ENCODE measurements at places on chromosomes 12 and 14.
A peak's percentile ranks its signal among the peaks of the same experiment; 100 is the strongest.

DNA sequence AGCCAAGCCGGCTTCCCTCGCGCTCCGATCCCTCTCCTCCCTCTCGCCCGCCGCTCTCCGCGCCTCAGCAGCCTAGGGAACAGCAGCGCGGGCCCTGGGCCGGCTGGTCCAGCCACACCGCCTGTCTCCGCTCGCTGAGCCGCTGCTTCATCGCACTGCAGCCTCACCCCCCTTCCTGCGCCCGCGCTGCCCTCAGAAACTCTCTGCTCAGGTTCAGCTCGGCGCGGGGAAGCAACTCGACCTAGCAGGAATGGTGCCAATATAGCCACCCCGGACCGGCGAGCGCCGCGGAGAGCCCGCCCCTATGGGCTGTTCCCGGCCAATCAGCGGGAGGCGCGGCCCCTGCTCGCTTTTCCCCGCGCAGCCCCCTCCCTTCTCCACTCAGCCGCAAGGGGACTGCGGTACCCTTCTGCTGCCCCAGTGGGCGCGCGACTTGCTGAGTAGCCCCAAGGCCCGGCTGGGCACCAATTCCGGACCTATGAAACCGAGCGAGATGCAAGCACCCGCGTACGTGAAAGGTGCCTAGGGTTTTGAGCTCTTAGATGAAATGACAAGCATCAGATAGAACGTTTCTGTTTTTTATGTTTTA, at the start of gene ADAMTS20:
Gene ADAMTS20 (minus strand): TSS at position 233 of the 589 bp plus-strand sequence. CDS start 282 bp downstream, outside the sequence.
- no peak for DNase-seq

DNA sequence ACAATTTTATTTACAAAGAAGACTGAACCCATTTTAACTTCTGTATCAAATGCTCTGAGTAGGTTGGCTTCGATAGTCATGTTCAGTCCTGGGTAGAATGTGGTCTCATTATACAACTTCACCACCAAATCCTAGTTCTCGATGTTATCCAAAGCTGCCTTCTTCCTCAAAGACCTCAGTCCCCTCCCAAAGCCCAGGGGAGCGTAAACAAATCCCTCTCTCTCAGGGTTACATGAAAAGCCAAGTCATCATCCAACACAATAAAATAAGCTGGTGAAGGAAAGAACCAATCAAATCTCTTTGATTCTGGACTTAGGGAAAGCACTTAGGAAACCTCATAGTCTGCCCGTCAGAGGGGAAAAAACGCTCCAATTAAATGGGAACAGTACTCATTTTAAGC, 9.1 kb downstream of the PTCSC3 start:
- DNase-seq = no peak

DNA sequence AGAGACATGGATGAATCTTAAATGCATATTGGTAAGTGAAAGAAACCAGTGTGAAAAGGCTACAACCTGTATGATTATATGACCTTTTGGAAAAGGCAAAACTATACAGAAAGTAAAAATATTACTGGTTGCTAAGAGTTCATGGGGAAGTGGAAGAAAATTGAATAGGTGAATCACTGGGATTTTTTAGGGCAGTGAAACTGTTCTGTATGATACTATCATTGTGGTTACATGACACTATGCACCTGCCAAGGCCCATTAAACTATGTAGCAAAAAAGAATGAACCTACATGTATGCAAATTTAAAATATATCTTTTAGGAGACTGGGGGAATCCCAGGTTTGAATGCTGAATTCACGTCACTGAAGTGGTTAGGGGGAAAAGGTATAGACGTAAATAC, 12.6 kb upstream of the OR8S1 start:
- no peak for DNase-seq

GRCh38 chr12:113077859-113078255, 21.3 kb downstream of the DTX1 start:
- DNase-seq = no peak

DNA sequence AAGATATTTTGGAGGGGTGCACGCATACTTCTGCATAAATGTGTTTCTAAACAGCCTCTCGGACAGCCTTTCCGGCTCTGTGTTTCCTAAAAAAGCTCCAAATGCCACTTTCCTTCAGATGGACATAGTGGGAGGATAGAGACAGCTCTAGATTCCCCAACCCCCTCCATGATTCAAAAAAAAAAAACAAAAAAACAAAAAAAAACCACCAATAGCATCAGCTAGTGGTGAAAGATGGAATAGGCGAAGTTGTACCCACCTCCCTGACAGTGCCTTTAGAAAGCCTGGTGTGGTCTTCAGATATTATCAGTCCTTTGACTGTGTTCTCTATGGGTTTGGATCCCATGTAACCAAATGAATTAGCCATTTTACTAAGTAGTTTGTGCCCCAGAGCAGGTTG, 94.1 kb downstream of the PHETA1 start:
- no peak for DNase-seq

- no peak for DNase-seq
Measured at GRCh38 chr12:109163167-109163566, 46.8 kb downstream of the ACACB start.

DNA sequence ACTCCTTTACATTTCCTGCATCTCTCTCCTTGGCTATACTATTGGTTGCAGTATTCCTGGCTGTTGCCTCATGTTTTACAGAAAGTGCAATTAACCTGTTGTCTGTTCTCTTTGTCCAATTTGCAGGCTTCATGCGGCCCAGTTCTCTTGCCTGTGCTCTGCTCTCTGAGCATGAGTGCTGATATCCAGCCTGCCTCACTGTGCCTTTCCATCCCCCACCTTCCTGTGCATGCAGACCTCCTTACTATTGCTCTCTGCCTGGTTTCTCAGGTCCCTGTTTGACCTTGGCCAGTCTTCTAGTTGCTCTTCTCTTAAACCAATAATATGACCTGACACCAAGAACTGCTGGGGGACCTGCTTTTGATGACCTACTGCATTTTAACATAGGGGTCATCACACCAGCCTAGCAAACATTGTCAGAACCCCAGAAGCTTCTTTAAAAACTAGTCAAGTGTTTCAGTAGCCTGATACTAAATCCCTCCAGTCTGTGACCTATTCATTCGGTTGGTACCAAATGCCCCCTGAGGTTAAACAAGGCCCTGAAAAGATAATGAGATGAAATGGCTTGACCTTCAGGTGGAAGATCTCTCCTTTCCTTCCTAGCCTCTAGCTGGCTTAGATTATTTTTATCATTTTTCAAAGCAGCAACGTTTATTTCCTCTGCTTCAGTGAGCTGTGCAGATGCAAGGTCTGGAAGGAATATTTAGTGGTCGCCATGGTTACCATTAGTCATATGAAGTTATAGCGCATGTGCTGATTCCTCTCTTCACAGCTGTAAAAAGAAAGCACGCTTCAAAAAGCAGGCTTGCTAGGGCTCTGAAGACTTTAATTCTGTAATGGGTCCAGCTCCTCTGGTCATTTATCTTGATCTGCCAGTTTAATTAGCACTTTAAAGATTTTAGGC, 216.5 kb downstream of the PHLDA1 start:
- peak; percentile 83 for DNase-seq

GRCh38 chr12:109606320-109607028, 32.9 kb downstream of the MVK start:
- DNase-seq = no peak

- DNase-seq = peak; percentile 50
Measured at GRCh38 chr14:87892763-87893162, 100.2 kb downstream of the GALC start.

GRCh38 chr12:64612843-64613242, 2.5 kb downstream of the RASSF3 start:
- no peak for DNase-seq

DNA sequence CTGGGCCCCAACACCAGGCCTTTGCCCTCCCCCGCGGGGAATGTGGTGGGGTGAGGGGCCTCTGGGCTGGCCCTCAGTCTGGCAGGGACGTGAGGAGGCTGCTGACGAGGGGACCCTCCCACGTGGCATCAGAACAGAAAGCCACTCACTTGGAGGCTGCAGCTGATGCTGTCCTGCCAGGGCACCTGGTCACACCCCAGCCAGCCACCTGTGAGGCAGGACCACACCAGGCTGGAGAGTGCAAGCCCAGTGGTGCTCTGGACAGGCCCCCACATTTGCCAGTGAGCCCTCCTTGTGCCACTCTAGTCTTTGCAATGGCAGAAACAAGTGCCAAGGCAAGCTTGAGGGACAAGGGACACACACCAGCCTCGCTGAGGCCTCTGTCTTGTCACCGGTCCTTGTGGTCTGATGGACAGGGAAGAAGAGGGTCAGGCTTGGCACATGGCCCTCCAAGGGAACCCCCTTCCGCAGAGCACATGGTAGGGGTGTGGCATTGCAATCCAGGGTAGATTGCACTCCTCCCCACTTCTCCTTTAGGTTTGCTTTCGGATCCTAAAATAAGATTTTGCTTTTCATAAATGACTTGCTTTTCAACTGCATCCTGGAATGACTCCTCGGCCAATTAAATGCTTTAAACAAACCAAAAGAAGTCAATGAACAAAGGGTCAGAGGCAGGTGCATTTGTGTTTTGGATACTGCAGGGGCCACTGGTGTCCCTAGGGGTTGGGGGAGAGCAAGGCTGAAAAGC, 53.7 kb downstream of the CCDC88C start:
- DNase-seq = no peak

GRCh38 chr12:49598527-49598926, 6.9 kb downstream of the FAM186B start:
- DNase-seq = no peak

DNA sequence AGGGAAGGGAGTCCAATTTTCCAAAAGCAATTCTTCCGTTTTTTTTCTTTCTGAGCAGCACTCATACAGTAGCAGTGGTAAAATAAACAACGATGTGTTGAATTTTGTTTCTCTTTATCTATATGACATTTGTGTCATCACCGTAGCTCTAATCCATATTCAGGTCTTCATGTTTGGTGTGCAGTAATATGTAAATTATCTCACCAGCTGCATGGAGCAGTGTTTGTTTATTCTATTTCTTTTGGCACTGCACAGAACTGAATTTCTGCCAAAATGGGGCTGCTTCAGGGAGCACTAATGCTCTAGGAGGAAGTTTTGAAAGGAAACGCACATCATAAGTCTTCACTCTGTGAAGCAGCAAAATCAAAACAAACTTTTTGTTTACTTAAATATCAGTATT, 130.0 kb upstream of the NPAS3 start:
- DNase-seq = no peak

DNA sequence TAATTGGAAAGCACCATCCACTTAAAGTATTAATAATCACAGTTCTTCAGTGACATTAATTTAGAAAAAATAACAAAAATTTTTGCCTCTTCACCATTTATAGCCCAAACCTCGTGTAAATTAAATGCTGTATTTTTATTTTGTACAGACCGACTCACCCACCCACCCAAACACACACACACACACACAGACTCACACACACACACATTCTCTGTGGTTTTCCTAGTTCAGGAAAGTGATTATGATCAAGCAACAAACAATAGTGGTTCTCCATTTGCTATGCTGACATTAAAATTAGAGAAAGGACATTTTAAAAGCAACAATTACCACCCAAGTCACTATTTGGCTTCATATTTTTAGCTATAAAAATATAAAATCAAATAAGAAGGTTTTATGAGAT, 112.5 kb upstream of the FLRT2 start:
- no peak for DNase-seq

DNA sequence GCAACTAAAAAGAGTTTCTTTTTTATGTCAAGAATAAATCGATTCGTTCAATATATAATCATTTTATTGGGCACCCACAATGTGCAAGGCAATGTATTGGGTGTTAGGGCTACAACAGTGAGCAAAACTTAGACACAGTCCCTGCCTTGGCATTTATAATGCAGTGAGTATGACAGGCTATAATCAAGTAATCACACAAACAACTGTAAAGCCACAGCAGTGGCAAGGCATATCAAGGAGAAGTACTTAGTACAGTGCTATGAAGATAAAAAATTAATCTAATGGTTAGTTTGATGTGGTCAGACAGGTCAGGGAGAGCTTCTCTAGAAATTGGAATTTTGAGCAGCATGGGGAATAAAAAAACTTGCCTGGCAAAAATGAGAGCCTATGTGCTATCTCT, 39.5 kb upstream of the OTOGL start:
- no peak for DNase-seq

GRCh38 chr14:77260199-77260598, 10.8 kb downstream of the NGB start:
- DNase-seq = no peak

- no peak for DNase-seq
Measured at GRCh38 chr12:61584943-61585342, 675.3 kb upstream of the USP15 start.

DNA sequence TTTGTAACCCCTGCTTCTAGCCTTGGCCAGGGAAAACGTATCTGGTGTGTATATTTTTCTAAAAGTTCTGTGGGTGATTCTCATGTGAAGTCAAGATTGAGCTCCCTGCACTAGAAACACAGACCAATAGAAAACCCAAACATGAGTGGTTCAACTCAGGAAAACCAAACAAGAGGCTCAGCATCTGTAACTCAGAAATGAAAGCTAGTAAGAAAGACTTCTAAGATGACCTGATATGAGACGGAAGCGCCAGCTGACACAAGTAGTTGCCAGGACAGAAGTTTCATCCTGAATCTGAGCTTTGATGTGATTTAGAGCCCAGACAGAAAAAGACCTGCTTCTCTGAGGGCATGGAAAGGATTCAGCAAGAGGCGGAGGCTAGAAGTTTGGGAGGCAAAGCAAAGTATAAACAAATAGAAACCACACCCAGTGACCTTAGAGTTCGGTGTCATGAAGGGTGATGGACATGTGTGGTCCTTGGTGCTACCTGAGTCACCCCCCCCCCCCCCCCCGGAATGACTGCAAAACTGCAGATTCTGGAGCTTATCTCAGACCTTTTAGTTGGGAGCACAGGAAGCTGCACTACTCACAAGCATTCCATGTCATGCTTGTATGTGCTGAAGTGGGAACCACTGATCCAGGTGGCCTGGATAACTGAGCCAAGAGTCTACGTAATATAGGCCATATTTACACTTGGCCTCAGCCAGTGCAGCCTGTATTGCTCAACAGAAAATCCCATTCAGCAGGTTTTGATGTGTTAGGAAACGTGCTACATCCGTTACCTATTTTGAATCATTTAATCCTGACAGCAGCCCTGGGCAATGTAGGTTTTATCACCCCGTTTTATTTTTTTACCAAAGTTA, 191.3 kb downstream of the ANO6 start:
- DNase-seq = no peak

DNA sequence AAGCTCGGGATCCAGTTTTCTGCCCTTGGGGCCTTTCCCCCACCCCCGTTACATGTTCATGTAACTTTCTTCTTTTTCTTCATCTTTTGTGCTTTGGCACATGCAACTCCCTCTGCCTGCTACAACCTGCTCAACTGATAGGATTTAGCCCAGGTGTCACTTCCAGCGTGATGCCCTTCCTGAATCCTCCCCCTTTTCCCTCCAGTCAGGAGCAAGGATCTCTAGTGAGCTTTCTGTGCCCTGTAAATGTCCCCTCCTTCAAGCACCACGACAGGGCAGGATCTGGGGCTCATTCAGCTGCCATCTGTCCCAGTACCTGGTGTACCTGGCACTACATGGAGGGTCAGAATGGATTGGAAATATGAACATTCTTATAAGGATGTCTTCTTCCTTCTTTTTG, 15.3 kb downstream of the PELI2 start:
- no peak for DNase-seq

GRCh38 chr12:107402041-107403022, 283.3 kb upstream of the PWP1 start:
- DNase-seq = no peak

- DNase-seq = no peak
Measured at GRCh38 chr12:120055231-120056000, 61.1 kb downstream of the RAB35 start.

- peak; percentile 92 for DNase-seq
Measured at GRCh38 chr12:96140174-96140573, 54.0 kb upstream of the ELK3 start.

- peak; percentile 48 for DNase-seq
Measured at GRCh38 chr14:86013641-86014040, 483.7 kb downstream of the FLRT2 start.
